ENCODE measurements at places on chromosomes 12 and 14.

DNA sequence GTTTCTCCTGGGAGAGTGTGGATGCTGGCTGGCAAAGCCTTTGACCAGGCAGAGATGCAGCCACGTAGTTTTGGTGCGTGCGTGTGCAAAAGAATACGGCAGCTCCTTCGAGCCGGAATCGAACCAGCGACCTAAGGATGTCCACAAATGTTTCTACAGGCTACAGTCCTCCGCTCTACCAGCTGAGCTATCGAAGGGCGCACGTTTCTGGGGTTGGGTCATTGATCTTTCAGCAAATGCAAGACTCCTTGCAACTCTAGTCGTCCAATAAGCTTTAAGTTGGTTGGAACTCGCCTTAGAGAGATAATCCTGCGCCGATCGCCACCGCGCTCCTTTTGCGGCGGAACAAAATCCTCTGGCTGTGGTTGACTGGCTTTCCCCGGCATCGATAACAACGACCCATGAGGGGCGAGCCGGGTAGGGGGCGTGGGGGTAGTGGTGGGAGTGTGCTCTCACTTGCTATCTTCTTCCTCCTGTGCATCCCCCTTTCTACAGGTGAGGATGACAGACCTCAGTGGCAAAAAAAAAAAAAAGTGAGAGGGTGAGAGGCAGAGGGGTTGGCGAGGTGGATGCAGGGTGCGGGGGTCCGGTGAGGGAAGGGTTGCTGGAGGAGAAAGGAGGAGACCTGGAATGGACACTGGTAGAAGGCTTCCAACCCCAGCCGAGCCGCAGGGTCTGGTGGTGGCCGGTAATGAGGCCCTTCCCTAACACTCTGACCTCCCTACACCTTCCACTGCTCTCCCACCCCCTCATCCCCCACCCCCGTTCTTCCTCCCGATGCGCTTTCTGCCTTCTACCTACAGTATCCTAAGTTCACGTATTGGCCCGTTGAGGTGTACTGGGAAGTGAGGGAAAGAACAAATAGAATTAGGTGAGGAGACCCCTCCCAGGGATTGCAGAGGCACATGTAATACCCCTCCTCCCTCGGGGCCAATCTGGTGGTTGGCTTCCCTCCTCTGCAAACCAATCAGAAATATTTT lies 11.8 kb upstream of the OR6S1 start:
- no peak for DNase-seq

- peak; percentile 92 for DNase-seq
Measured at GRCh38 chr12:89352492-89353187, at the start of gene DUSP6. Gene DUSP6 (minus strand): TSS chr12:89352501. CDS start chr12:89352039, 462 bp downstream.

- DNase-seq: no peak
Measured at GRCh38 chr14:29645117-29645516, 282.5 kb downstream of the PRKD1 start.

DNA sequence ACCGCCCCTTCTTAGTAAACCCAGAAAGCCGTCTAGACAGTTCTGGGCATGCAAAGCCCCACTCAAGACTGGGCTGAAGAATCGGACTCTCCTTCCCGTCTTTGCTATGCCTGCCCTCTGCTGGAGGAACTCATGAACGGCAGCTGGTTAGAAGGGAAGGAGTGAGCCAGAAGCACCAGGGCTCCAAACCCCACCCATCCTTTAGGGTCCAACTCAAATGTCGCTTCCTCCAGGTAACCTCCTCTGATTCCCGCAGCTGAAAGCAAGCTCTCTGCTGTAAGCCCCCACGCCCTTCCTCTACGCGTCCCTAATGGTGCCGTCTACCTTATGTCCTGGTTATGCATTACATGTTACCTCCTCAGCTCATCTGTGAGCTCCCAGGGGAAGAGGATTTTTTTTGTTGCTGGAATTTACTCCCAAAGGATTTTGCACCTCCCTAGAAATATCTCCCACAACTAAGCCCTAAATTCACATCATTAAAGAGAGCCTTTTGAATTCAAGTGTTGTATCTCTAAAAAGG lies 59.0 kb upstream of the SCN8A start:
- peak; percentile 19 for DNase-seq

DNA sequence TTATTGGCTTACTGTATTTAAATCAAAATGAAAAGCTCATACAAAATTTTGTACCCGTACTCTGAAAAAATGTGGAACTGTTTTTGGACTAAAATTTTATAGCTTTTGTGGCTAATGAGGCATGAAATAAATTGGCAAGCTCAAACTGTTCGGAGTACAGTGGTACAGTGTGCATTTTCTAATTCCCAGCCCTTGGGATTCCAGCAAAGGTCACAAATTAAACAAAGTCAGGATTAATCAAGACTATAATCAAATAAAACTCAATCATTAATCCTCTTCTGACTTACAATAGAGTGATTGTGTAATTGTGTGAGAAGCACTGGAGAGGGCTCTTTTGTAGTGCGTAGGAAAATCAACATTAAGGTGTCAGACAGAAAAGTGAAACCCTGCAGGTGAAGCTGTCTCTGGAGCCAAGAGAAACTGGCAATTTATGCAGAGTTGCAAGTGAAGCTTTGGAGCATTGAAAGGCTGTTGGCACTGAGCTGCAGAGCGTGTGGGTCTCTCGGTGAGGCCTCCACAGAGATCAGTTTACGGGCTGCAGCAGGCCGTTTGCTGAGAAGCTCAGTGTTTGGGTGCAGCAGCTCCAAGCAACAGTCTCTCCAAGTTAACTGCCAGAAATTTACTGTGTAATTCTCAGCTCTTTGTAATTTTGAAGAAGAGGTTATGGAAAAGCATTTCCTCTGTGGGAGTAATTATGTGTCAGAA lies 275.9 kb downstream of the FBXL14 start:
- DNase-seq: no peak

DNA sequence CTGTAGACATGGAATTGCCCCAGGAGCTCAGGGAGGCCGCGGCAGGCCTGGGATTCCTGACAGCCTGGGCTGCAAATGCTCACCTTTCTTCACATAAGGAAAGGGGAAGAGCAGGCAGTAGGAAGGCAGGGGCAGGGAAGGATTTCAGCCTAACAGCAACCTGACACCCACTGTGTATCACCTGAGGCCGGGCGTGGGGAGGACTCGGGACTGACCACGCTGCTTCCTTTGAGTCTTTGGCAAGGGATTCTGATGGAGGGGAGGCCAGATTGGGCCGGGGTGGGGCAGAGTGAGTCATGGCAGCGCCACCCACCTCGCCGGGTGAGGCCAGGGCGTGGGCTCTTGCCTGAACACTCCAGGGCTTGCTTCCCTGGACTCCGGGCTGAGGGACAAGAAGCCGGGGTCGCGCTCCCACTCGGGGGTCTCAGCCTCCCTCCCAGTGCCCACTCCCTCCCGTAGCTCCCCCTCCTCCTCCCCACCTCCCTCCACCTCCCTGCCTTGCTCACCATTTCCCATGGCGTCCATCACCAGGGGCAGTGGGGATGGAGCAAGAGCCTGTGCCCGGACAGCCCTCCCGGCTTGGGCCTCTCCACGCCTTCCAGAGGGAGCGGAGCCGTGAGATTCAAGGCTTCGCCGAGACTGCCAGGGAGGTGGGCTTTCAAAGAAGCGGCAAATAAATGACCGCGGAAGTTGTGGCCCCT lies 247.9 kb upstream of the RTL1 start:
- no peak for DNase-seq

DNA sequence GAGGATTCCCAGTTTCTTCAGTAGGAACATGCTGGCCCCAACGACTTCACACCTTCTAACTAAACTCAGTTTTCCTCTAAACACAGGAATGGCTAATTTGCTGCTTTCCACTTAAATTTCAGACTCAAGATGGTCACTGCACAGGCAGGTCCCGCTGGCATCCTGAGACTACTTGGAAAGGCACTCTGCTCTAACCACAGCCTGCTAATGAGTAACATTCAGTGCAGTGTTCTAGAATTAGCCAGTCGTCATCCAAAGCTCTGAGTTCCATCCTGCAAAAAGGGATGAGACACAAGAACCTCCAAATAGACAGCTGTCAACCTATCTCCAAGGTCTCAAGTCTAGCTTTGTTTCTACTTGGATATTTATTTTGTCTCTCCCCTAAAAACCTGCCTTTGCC lies 6.0 kb downstream of the CCDC92 start:
- DNase-seq: no peak

DNA sequence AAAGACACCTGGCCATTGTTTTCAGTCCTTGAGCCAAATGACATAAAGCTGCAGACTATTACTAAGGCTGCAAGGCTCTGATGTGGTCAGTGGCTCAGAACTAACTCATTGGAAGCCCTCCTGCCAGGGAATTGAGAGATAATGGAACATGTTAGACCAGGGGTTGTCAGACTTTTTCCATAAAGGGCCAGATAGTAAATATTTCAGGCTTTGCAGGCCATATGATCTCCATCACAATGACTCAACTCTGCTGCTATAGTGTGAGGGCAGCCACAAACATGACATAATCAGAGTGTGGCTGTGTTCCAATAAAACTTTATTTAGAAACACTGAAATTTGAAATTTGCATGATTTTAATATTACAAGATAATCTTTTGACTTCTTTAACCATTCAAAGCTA lies 140.3 kb downstream of the TMEM30B start:
- DNase-seq: no peak

DNA sequence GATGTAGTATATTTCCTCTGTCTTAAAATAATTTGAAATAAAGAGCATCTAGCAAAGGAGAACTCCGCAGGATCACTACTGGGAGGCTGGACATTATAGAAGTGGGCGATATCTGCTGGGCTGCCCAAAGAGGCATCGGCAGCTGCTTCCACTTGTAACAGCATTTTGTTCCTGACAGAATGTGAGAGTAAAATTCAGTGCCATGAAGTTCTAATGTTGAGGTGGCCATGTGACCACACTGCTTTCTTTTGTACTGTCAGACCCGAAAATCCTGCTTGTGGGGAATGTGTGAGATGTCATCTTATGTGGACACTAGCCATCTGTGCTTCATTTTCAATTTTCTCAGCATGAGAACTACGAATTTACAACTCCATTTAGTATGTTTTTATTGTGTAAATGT lies 151.9 kb downstream of the ACSS3 start:
- DNase-seq: no peak

DNA sequence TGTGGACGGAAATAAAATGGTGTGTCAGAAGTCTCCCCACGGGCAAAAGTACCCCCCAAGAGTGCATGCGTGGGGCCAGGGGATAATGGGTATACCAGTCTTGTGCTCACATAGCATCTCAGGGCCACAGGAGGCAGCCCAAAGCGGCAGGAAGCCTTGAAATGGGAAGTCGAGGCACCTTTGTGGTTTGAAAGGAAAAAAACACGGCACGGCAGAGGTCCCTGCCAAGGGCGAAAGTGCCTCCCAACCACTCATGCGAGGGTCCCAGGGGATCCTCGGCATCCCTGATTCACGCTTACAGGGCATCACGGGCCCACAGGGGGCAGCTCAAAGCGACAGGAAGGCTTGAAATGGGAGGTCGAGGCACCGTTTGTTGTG lies 583.2 kb downstream of the ALG10 start:
- DNase-seq: no peak

- DNase-seq: no peak
Measured at GRCh38 chr14:68307790-68308168, 485.1 kb downstream of the ZFP36L1 start.

DNA sequence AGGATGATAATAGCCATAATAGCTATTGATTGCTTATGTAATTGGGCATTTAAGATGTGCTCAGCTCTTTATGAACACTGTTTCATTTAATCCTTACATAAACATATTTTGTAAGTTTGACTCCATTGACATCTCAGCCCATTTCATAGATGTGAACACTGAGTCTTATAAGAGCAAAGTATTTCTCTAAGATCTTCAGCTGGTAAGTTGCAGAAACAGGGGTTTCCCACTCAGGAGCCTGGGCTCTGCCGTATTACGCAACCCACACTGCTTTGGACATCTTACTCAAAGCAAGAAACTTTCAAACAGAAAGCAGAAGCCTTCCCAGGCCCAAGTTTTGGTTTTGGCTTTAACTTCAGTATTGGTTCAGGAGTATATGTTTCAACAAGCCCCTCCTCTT lies 705.1 kb downstream of the MED13L start:
- no peak for DNase-seq

DNA sequence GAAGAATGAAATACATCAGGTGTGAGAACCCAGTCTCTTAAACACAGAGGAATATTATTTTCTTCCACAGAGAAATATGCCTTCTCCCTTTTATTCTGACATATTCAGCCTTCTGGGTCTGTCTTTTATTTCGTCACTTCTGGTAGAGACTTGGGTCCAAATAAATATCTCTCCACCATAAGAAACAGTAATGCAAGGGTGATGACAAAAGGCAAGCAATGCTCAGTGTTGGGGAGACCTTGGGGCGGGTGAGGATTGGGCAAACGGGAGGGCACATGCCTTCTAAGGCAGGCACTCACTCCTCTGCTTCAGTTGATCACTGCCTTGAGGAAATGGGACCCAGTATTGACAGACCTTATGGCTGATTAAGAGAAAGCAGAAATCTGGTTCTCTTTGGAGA lies 6.7 kb upstream of the SOCS2 start:
- DNase-seq: no peak

DNA sequence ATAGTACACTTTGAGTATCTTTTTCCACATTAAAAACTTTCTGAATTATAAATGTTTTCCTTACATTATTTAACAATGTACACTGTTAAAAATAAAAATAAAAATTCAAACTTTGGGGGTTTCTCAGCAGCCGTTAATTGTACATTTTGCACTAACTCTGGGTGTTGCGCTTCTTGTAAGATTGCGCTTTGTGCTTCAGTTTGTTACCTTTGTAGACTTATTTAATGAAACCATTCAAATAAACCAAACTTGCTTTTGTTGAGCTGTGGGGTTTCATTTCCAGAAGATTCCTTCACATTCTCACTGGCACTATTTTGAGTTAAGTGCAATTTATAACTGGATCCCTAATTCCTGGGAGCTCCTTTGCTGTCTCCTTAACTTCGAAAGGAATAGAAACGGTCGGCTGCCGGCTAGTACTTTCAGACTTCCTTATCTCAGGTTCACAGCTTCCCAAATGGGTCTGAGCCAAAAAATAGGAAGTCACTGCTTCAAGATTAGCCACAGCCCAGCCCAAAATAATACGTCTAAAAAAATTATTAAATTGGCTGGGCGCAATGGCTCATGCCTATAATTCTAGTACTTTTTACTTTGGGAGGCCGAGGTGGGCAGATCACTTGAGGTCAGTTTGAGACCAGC lies 38.2 kb downstream of the RAD52 start:
- DNase-seq: no peak

DNA sequence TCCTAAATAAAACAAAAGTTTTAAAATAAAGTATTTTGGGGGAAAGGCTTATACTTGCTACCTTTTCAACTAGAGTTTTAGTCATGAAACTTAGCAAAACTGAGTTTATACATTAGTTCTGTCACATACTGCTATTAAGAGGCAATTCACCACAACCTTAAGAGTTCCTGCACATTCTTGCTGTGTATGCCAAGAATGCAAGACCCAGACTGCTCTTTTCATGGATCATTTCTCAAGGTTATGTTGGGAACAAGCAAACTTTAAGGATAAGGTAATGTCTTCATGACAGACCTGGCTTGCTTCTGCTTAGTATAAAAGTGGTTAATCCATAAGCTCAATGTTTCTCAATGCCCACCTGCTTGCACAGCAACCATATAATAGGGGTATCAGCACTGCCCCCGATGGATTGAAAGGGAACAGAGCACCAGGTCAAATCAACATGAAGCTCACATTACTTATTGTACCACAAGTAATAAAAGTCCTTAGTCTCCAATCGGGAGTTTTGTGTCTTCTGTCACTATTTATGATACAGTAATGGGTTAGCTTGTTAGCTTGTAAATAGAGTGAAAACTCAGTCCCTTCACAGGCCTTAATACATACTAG lies 67.6 kb downstream of the KIF21A start:
- DNase-seq: no peak

GRCh38 chr12:66232263-66232662 lies 43.2 kb downstream of the IRAK3 start:
- DNase-seq: no peak

- DNase-seq: no peak
Measured at GRCh38 chr12:47943623-47944340, 19.6 kb upstream of the TMEM106C start.

Measured in NCI-H524 treated with DMSO at 0.1 percent for 48 hours (cell line).